ENCODE measurements at places on chromosomes 7 and 10.

DNA sequence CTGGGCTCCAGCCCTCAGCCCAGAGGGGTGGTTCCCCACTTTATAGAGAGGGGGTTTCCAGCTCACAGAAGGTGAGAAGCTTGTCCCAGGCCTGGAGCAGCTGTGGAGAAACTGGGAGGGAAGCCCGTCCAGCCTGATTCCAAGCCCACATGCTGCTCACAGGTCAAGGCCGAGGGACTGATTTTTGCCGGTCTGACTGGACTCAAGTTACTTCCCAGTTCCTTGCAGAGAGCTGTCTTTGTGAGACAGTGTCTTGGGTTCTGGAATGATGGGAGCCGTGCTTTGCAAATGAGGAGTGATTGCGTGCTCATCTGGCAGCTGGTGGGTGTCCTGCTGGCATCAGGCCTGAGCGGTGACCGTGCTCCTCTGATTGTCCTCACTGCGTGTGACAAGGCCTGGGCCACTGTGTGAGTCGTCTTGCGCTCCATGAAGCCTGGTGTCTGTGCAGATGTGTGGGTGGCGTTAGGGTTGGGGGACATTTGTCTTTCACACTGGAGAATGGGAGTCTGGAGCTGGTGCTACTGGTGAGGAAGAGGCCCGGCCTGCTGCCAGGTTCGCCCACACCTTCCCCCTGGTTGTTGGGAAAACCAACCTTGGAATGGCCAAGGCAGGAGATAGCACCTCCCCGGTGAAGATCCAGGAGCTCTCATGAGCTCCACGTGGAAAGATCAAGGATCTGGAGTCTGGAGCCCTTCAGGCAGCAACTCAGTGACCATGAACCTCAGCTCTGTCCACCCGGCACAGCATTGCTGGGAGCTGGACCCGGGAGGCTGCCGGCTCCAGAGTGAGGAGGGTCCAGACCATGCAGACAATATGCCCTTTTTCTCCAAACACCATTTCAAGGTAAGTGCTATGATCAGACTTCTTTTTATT, 129.6 kb downstream of the SMURF1 start:
- no peak for DNase-seq

GRCh38 chr10:123147635-123148413, at the start of gene HMX2:
Gene HMX2, plus strand, starts transcription at chr10:123148136. Its CDS starts 243 bp downstream, at chr10:123148379.
- DNase-seq, result peak; percentile 67

GRCh38 chr10:22669163-22669711, 45.1 kb downstream of the PIP4K2A start:
- DNase-seq, result no peak

DNA sequence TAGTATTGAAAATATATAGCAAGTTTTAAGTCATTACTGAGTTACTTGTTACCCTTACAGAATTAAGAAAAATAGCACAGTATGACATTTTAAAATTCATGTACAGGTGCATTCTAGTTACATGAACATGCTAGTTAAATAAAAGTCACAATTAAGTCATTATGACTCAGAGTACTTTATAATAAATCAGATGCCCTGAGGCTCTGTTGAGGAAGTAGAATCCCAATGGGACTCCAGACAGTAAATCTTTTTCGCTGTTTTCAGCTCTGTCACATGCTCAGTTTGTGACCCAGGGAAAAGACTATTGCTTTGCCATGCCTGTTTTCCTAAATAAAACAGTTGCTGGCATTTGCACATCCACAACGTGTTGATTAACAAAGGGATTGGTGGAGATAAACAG, 21.0 kb downstream of the NUDT13 start:
- no peak for DNase-seq

DNA sequence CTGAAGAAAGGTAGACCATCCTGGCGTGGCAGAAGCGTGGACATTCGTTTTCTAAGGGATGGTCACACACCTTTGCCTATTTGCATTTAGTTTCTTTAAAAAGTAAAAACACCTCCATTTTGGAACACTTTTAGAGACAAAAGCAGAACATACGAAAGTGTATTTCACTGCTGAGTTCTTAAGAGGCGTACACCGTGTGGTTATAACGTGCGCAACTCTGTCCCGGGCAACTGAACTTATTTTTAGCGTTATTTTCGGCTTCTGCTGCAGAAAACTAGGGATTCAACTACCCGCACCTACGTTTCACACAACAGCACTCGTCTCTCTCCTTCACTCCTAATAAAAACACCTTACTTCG, 557 bp upstream of the LSM8 start:
- DNase-seq, result peak; percentile 35
